Activated CD4-positive, alpha-beta T cell treated with anti-CD3 and anti-CD28 coated beads, Interleukin-2, amount 50 U/mL, for 1 hour (primary cell): ENCODE measurements at places on chromosomes 7 and 10.

- DNase-seq = no peak
Observed at GRCh38 chr10:131915484-131915883, 14.7 kb downstream of the PPP2R2D start.

DNA sequence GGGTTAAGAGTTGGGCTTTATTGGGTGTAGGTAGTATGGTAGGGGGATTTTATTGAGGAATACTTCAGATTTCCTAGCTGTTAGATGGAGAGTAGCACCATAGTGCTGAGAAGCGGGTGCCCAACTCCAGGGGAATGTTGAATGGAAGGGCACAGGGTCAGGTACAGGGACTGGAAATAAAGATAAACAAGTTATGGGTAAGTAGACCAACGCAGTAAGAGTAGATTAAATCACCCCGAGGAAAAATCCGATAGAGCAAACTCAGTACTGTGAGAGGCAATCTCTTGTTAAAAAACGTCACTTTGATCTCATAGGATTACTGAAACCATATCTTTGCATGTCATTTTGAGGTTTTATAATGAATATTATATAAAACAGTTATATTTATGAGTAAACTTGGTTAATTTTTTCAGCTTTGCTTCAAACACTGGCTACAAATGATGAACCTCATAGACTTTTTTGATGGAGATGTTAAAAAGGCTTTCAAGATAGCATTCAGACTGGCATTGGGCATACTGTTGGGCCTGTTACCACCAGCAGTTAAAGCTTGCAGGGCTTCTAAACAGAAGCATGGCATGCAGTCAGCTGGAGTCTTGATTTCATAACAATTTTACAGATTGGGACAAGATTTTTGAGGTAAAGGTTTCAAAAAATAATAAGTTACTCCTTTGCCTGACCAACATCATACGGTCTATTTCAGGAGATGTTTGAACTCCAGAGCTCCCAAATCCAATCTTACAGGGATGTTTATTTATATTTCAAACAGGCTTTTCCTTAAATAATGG lies 7.1 kb downstream of the AHR start:
- DNase-seq = no peak

DNA sequence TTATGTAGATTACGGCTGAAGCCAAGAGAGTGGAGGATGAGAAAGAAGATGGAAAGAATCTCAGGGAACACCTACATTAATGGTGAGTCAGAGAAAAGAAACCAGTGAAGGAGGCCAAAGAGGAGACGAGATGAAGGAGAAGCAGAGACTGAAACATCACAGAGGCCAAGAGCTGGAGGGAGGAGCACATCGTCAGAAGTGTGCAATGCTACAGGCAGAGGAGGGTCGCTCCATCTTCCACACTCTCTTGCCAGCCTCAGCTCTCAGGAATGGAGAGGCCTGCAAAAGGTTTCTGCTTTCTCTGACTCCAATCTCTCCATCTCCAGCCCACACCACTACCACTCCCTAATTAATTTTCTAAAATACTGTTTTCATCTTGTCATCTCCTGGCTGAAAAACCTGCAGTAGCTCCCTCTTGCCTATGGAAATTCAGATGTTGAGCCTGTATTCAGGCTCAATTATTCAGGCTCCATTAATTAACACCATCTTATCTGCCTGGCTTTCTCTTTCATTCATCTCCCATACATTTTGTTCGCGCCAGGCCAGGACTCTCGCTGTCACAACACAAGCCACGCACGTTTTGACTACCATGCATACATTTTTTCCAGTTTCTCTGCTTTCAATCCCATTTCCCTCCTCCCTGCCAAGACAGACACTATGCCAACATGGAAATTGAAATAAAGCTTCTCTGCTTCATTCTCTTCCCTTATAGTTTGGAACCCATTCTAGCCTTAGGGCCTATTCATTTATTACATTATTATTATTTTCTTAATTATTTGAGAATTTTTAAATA lies 165.8 kb downstream of the INHBA start:
- DNase-seq = no peak

- DNase-seq = no peak
Observed at GRCh38 chr10:58322072-58322834, 12.6 kb upstream of the UBE2D1 start.

DNA sequence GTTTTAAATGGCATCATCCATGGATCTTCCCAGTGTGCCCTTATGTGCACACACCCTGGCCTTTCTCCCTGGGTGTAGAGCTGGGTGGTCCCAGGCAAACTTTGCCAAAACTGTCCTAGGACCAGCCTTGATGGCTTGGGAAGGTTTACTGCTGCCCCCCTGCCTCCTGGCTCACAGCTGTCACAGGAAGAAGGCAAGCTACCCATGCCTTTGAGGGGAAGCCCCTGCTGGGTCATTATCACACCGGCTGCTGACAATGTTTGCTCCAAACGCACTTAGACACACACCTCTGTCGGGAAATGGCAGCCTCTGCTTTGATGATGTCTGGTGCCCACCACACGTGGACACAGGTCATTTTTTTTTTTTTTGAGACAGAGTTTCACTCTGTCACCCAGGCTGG lies 25.2 kb upstream of the FIGNL1 start:
- no peak for DNase-seq

DNA sequence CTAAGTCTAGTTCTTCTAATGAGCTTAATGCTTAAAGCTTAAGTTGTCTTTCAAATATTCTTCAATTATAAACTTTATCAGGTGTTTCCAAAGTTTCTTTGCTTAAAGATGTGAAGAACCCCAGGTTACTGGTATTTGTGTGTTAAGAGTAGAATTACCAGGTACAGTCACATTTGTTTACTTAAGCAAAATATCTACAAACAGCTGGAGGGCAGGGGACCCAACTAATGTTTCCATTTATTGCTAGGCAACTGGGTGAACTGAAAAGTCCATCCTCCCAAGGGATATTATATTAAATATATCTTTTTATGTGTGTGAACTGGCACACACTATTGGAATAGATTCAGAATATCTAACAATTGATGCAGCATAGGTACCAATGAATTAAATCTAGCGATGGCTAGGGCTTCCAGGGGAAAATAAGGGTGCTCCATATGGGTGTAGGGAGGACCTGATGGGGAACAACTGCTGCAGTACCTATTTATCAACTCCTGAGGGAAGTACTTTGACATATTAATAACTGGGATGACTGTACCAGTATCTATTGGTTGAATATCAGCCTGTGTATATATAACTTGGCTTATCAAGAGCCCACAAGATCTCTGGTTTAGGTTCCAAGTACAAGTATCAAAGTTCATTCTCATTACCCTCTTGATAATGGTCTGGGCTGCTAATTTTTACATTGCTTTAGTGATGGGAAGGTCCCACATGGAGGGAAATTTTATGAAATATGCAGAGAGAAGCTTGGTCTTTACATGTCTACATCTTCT lies 10.3 kb upstream of the AGR3 start:
- DNase-seq = no peak

GRCh38 chr10:4291990-4292389 lies 507.0 kb upstream of the KLF6 start:
- no peak for DNase-seq

DNA sequence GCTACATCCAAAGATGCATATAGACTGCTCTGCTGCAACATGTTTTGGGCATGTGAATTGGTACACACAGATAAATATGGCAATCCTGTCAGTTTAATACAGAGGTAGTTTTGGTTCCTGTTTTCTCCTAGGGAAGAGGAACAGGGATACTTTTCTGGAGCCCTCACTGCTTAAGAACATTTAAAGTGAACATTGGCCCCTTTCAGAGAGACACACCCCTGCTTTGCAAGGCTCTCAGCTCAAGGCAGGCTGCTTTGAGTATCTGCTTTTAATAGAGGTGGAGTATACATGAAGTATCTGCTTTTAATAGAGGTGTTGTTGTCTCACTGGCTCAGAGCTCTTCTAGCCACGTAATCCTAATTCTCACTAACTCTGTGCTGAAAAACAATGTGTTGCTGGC lies 38.9 kb downstream of the CYP51A1 start:
- DNase-seq = no peak

DNA sequence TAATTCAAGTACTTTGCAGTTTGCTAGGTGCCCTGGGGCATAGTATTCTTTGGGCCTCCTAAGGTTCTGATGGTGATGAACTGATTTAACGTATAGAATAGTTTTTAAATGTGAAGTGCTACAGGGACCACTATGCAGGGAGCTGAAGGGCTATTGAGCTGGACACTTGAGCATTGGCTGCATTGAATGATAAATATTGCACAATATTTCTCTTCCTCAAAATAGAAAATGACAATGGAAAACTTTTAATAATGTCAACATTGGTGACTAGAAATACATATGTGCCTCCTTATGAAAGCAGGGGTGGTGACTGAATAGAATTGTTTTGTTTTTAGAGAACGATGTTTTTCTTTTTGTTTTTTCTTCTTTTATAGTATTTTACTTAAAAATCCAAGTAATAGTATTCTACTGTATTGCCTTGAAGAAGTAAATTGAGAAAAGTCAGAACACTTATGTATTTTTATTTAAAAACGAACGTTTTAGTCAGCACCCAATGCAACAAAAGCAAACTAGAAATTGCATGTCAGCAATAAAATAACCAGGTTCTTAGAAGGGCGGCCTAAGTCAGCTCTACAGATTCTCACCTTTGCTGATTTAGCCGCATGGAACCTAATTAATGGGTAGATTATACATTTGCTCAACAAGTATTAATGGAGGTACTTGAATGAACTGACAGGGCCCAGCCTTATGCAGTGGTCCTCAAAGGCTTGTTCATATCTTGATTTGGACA lies 244.0 kb upstream of the KLF6 start:
- no peak for DNase-seq

DNA sequence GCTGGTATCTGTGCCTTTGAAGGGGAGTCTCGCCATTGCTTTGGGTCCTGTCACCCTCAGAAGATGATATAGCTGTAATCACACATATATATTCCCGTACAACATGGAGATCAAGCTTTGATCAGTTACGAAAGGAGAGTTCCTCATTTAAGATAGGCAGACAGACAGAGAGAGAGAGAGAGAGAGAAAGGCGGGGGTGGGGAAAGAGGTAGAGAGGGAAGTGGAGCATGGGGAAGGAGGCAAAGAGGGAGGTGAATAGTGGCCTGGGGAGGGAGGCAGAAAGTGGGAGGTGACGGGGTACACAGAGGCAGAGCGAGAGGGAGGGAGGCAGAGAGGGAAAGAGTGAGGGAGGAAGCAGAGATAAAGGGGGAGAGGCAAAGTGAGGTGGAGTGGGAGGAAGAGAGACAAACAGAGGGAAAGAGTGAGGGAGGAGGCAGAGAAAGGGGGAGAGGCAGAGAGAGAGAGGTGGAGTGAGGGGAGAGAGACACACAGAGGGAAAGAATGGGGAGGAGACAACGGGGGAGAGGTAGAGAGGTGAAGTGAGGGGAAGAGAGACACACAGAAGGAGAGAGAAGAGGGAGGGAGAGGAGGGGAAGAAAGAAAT lies 44.6 kb upstream of the C1QL3 start:
- no peak for DNase-seq

- no peak for DNase-seq
Observed at GRCh38 chr10:62653254-62653653, 151.3 kb upstream of the ADO start.

- no peak for DNase-seq
Observed at GRCh38 chr7:131890176-131890575, 333.7 kb upstream of the PODXL start.

GRCh38 chr10:6528198-6528950 lies 51.7 kb downstream of the PRKCQ start:
- DNase-seq = no peak

DNA sequence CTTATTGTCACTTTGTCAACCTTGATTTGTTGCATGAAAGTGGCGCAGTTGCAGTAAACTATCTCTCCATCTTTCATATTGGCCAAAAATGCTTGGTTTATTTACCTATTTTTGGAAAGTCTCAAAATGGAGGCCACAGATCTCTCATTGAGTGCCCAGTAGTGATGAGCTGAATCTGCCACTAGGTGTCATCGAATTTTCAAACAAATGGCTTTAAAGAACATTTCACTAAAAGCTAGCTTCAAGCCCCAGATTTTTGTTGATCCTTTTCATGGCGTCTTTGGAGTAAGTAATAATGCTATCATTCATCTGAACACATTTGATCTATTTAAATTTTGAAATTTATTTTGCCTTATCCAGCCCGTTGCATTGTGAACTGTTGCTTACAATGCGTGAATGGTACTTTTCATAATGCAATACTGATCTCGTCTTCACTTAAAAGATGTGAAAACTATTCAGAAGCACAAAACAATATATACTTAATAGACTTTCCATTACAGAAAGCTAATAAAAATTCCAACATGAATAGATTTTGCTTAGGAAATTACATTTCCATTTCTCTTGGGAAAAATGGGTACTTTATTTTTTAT lies 236.2 kb downstream of the DNAJB9 start:
- DNase-seq = no peak

DNA sequence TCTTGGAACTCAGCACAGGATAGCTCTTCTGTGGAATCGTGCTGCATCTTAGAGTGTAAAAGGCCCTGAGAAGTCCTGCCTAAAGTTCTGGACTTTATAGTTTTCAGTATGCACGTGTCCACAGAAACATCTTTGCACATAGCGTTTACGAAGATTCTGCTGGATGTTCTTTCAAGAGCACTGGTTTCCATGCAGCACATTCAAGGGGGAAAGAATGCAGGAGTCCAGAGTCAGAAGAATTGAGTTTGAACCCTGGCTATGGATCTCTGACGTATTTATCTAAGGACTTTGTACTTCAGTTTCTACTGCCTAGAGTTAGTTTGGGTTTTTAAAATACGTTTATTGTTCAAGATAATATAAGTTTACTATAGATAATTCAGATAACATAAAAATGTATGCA lies 282.8 kb upstream of the ZMIZ1 start:
- DNase-seq = no peak
